Neuronal stem cell (in vitro differentiated cells): ENCODE measurements at places on chromosomes 3 and 15.

DNA sequence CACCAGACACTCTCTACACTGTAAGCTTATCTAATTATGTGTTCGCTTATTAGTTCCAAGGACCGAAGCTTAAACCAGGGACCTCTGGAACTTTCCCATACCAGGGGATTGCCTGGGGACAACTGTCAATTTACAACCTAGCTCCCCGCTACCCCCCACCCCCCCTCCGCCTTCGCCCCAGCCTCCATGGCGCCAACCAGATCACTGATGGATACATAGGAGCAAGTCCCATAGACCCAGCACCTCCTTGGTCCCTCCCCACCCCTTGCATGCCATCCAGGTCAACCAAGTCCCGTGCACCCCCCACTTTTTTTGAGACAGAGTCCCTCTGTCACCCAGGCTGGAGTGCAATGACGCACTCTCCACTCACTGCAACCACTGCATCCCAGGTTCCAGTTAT, 930 bp upstream of the PDCD7 start:
- no peak for DNase-seq

- DNase-seq, result peak; percentile 40
Measured at GRCh38 chr3:197149-197827, 725 bp downstream of the CHL1 start.

GRCh38 chr3:189999718-190000117, 121.0 kb downstream of the P3H2 start:
- DNase-seq, result no peak

GRCh38 chr3:143875546-143875945, 27.3 kb upstream of the SLC9A9 start:
- DNase-seq, result no peak

DNA sequence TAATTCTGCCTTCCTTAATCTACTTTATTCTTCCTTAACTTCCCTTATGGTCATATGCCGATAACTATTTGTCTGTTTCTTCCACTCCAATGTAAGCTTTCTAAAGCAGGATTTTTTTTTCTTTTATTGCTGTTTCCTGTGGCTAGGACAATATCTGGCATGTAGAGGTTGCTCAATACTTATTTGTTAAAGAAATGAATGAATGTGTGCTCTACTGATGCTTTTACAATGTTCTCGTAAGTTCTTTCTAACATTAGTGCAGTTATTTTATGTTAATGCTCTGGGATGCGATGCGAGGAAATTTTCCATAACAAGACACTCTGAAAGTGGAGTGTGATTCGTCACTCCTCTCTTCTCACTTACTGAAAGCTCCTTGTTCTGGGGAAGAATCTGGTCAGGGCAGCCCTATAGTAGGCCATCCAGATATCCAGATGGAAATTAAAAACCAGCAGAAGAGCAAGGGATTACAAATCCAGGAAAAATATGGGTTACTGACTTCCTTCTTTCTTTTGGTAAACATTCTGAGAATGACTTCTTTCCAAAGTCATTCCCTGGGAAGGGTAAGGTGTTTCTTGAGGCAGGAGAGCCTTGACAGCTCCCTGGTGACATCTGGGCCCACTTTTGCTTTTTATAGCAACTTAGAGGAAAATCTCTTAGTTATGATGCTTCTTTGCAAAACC, 420.4 kb downstream of the PDCD6IP start:
- DNase-seq, result no peak

- no peak for DNase-seq
Measured at GRCh38 chr3:66338927-66339326, 118.1 kb downstream of the SLC25A26 start.

DNA sequence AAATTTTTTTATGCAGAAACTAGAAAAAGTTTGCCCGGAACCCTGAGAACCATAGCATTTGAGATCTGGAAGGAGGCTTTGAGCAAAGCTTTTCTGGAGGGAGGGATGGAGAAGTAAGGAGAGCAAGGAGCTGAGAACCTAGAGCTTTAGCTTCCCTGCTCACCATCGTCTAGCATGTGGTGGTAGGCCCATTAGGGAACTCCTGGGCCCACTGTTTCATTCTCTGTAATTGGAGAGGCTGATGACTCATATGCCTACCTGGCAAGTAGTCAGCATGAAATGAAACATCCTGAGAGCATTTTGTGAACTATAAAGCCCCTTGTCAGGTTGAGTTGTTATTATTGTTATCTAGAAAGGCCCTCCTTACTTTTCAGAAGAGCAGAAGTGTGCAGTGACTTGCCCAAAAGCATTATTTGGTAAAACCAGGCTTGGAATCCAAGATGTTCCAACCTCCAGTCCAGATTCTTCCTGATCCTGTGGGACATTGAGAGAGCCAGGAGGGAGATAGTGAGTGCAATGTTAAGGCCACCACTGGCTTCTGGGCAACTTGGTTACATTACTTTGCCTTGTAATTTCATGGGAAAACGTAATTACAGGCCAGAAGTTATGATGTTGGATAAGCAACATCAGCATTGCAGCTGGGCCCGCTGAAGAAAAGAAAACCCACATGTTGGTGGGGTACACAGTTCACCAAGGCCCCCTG, 104.5 kb upstream of the BFSP2 start:
- DNase-seq, result no peak

DNA sequence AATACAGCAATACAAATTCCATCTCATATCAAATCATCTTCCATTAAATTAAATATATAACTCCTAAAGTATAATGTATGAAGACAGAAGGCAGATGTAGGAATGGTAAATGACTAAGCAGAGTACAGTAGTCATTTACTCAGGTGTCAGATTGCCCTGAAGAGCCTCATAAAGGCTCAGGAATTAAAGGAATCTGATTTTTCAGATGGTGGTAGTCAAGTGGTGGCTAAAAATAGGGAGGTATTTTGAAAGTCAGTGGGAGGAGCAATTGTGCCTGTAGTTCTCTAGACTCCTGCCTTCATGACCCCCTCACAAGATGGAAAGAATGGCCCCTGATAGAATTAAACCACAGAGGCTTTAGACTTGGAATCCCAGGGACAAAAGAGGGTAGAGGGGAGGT, 142.7 kb upstream of the SYNPR start:
- DNase-seq, result peak; percentile 42

- no peak for DNase-seq
Measured at GRCh38 chr3:184593220-184593927, 31.8 kb downstream of the EPHB3 start.

- no peak for DNase-seq
Measured at GRCh38 chr3:56825567-56826438, 24.1 kb upstream of the ARHGEF3 start.

DNA sequence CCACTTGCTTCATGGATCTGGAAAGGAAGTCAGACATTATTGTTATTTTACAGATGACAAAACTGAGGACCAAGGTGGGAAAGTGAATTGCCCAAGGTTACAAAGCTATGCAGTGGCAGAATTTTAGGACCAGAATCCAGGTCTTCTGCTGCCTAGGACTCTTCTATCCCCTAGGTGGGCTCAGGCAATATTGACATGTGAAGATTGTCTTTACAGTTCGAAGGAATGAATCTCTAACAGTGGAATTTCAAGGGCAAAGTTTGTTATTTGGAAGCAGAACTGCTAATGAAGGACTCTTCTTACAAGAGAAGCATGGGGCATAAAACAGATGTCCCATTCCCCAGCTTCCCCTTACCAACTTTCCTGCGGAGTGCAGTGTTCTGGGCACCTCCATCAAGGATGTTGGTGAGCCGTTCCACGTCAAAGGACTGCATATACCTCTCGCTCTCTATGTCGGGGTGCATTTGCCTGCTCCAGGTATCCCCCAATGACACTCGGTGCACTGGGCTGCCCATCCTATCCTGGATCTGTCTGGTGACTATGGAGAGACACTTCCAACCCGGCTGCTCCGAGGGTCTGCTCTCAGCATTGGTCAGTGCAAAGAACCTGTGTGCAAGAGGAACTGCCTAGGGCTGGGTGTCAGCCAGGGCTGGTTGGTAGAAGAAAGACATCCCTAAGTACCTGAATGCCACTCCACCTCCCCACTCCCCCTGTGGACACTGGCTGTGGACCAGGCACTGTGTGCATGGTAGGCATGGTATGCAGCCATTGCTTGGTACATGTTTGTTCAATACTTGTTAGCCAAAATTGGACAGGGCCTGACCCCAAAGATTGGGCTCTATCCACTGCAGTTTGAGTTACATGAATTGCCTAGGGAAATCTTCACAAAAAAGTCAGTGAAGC, 2.1 kb downstream of the ACOX2 start:
- DNase-seq, result no peak

- DNase-seq, result no peak
Measured at GRCh38 chr3:117441851-117442250, 732.3 kb downstream of the TUSC7 start.
